ENCODE measurements at places on chromosomes 5 and 9. TPM values are rescaled to one million over a fixed set of nuclear protein-coding genes. Genes with fewer than 3 reads are reported as not detected.

- DNase-seq: no peak
These were observed 86.9 kb downstream of the PTPN3 start for GRCh38 chr9:109411069-109411761.

DNA sequence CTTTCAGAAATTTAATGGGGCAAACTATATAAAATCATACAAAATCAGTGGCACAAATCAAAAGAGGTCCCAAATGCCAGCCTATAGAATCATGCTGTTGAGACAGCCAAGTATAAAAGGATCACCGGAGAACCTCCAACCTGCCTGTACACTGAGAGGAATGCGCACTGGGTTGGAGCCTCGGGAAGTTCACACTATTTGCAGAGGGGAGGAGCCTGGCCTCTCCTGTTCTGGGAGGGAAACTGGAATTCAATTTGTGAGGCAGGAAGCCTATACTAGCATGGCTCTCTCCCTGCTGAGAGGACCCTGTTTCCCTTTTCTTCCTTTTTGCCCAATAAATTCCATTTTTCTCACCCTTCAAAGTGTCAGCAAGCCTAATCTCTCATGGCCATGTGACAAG is 406.0 kb downstream of the HINT1 start:
- DNase-seq: no peak

DNA sequence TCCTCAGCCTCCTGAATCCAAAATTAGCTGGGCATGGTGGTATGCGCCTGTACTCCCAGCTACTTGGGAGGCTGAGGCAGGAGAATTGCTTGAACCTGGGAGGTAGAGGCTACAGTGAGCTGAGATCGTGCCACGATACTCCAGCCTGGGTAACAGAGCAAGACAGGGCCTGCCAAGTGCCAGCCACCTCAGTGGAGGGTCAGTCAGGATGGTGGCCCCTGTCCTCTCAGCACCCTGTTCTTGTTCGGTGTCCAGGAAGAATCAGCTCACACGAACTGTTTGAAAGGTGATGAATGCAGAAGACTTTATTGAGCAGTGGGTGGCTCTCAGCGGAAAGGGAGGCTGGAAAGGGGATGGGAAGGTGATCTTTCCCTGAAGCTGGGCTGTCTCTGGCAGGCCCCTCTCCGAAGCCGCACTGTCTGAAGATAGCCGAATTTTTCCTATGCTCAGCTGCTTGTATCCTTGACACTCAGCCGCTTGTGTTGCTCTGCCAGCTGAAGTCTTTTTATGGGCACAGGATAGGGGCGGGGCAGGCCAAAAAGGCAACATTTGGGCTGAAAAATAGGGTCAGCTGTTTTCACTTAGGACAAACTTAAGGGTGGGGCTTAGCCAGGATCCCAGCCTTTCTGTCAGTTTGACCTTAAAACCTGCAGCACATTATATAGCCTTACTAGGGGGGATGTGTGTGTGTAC is 50.9 kb downstream of the UBE2R2 start:
- peak; percentile 4 for DNase-seq

DNA sequence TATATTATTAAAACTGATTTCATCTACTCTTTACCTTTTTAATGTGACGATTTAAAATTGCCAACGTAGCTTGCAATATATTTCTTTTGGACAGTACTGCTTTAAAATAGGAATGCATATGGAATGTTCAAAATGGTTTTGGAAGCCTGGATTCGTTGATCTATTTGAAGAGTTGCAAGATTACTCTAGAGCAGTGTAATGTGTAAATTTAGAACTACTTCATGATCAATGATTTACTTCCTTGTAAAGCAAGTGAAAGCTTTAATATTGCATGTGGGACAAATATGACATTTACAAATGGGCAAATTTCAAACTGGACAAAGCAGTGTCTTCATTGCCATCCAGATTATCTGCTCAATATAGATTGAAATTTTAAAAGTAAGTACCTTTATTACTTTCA is 38.3 kb downstream of the PARP8 start:
- no peak for DNase-seq

The PCDH12 gene
- total RNA-seq: not detected

The GCNT4 gene
- total RNA-seq: not detected
